ENCODE measurements at places on chromosomes 2 and 18.

DNA sequence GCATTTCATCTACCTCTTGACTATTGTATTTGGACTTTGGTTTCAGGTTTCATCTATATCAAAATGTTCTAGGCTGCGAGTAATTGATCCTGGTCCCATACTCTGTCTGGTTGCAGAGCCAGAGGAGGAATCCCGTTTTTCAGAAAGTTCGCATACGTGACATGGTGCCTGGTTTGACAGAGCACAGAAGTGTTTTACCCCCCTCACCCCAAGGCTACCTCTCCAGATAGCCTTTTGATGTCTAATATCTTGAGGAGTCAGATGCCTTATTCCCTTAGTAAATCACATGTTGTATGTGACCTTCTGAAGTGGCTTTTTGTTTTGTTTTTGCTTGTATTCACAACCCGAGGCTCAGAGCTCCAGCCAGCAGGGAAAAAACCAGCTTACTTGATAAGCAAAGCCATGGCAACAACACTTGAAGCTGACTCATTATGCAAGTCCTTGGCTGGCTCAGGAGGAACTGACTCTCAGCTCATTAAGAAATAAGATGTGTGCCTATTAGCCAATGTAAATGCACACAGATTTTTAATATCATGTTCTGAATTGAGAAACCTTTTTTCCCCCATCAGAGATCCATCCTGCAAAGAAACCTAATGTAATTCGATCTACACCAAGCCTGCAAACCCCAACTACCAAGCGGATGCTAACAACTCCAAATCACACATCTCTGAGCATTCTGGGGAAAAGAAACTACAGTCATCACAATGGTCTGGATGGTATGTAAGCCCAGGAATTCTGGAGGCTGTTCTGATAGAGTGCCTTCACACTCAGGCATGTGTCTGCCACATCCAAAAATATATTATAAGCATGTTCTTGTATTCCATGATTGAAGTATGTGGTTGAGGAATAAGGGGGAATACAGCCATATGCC lies 41.4 kb downstream of the OXER1 start:
- DNase-seq, result peak; percentile 86

- DNase-seq, result no peak
Measured at GRCh38 chr2:26970928-26971627, 641 bp downstream of the MAPRE3 start.

GRCh38 chr2:46471-47345 lies at the start of gene FAM110C:
Gene FAM110C, minus strand, starts transcription at chr2:46505. Its CDS starts 120 bp downstream, at chr2:46385.
- peak; percentile 88 for DNase-seq

DNA sequence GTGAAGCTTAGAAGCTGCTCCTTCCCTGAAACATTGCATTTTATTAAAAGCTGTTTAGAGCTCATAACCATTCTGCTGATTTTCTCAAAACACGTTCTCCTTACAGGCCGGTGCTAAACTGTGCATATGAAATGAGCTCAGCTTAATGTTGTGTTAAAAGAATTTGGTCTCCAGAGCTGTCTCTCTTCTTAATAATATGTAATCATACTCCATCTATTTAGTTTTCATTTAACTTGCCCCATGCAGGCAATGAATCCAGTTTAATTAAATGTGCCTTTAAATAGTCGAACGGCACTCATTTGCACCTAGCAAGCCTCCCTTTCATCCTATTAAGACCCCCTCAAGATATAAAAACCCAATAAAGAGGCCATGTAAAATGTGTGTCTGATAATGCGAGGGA lies 76.3 kb downstream of the HNMT start:
- DNase-seq, result no peak

DNA sequence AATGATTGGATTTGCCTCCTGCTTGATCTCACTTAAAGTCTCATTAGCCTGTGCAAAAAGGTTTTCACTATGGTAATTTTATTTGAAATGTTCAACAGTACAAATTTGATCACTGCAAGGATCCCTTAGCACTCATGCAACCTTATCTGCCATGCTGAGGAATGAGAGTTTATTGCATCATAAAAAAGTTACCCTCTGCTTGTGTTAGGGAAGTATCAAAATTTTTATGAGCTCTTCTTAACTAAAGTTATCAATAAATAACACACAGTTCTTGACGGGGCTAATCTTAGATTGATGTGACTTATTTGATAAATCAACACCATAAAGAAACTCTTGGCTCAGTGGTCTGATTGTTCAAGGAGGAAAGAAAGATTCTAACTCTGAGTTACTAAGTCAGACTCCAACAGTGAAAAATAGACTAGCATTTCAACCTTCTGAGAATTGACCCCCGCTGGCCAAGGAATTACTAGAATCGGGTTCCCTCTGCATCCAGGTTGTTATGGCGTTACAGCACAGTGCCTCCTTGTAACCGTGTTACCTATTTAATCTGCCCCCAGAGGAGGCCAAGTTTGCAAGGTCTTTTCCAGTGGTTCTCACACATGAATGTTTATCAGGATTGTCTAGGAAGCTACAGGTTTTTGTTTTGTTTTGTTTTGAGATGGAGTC lies 259.7 kb downstream of the CDCA7 start:
- DNase-seq, result no peak

- no peak for DNase-seq
Measured at GRCh38 chr2:191824398-191824797, 22.5 kb downstream of the CAVIN2 start.

DNA sequence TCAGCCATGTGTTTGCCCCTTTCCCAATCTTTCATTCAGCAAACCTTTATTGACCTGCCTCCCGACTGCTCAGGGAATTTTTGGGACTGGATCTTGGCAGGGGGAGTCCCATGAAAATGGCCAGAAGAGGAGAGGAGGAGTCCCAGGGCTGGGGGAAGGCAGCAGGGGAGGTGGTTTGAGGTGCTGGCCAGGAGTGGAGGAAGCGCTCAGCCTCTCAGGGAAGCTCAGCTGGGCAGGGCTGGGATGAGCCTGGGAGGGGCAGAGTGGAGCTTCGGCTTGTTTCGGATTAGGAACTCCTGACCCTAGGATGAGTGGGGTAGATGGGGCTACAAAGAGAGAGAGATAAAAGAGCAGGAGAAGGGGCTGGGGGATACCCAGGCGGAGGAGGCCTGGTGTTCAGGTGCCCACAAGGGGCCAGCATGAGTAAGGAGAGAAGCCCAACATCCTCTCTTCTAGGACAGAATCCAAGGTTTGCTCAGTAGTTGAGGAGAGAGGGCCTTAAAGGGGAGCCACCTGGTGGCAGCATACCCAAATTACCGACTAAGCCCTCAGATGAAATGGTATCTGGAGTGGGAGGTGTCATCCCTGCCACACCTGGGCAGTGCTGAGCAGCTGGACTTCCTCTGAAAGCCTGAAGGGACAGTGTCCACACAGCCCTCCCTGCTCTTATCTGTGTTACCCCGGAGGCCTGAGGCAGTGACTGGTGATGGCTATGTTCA lies 91.1 kb downstream of the INHBB start:
- peak; percentile 36 for DNase-seq

All from stomach (tissue), 19 donors.